Activated T-cell treated with anti-CD3 and anti-CD28 coated beads for 1 hour (primary cell): ENCODE measurements at places on chromosomes 11 and 22.

- no peak for DNase-seq
Measured at GRCh38 chr11:128747728-128748148, 53.9 kb downstream of the FLI1 start.

DNA sequence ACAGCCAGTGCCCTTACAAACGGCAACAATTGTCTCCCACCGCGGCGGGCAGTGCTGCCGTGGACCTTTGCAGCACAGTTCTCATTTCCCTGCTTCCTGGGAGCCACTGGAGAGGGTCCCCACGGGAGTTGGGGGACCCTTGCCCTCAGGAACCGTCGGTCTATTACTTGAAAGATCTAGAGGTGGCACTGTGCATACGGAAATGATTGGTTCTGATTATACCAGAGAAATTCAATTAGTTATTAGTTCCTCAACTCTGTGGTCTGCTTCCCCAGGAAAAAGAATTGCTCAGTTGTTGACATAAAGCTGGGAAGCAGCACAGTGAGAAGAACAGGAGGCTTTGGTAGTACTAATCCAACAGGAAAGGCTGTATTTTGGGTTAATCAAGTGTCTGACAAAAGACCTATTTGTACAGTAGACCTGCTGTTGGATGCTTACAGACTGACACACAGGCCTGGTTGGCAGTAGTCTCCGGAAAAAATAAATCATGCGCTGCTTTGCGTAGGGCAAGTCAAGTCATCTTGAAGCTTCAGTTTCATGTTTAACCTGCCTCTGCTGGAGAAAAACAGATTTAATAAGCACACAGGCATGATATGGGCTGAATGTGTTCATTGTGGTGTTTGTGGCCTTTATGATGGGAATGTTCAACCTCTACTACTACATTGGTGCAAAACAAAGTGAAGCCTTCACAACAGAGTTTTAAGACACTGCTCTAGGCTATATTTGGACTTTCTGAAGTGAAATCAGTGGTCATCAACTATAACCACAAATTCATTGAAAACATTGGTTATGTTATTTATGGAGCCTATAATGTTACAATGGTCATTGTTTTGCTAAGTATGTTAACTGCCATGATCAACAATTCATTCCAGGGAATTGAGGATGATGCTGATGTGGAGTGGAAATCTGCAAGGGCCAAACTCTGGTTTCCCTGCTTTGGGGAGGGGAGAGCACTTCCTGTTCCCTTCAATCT lies 54.6 kb upstream of the SC5D start:
- no peak for DNase-seq

- DNase-seq = no peak
Measured at GRCh38 chr11:833114-833791, 501 bp downstream of the CD151 start.

GRCh38 chr22:30600921-30601320 lies 6.1 kb upstream of the TCN2 start:
- no peak for DNase-seq

DNA sequence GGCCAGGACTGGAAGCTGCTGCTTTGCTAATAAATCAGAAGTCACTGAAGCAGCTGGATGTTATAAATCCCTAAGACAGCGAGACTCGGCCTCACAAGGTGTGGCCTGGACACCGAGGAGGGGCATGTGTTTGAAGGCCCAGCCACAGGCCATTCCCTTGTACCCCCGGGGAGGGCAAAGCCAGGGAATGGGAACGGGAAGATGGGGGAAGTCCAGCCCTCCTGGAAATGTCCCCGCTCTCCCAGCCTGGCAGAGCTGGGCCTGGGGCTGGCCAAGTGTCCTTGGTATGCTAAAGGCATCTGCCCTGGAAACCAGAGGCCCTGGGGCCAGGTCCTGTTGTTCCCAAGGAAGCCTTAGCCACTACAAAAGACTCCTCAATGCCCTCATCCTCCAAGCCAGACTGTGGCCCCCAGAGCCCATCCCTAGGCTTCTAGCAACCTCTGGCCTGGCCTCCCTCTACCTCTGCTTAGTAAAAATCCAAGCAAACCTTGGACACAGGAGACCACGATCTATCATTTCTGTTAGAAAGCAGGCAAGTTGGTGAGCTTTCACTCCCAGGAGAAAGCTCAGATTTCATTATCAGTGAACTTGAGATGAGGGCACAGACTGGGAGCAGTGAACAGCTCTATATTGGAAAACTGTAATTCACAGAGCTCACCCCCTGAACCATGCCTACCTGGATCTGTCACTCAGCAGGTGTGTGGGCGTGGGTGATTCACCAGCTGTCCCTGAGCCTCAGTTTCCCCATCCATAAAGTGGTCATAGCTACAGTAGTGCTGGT lies 11.0 kb downstream of the CHST1 start:
- no peak for DNase-seq

DNA sequence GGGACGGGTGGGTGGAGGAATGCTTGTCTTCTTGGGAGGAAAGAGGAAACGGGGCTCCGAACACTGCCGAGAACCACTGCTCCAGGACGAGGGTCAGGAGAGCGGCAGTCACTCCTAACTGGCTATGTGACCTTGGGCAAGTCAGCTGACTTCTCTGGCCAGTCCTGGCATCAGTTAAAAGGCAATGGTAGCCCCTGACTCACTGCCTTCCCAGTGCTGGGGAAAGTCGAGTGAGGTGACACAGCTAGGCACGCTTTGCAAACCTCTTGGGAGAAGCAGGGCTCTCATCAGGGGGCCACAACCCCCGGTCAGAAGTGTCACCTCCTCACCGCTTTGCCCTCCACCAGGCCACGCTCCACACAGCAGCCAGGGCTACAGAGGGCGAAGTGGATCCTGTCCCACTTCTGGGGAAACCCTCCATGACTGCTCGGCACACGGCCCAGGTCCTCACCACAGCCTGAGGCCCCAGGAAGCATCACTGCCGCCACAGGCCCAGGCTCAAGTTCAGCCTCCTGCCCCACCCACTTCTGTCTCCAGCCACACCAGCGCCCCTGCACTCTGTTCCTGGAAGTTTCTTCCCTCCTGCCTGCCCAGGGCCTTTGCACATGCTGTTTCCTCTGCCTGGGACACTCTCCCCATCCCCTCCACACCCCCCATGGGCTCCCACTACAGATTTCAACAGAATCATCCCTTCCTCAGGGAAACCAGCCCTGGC lies 16.3 kb downstream of the IL2RB start:
- DNase-seq = no peak

GRCh38 chr11:104333977-104334376 lies 170.0 kb upstream of the PDGFD start:
- DNase-seq = no peak

GRCh38 chr22:29722151-29722550 lies 2.3 kb downstream of the CABP7 start:
- no peak for DNase-seq

DNA sequence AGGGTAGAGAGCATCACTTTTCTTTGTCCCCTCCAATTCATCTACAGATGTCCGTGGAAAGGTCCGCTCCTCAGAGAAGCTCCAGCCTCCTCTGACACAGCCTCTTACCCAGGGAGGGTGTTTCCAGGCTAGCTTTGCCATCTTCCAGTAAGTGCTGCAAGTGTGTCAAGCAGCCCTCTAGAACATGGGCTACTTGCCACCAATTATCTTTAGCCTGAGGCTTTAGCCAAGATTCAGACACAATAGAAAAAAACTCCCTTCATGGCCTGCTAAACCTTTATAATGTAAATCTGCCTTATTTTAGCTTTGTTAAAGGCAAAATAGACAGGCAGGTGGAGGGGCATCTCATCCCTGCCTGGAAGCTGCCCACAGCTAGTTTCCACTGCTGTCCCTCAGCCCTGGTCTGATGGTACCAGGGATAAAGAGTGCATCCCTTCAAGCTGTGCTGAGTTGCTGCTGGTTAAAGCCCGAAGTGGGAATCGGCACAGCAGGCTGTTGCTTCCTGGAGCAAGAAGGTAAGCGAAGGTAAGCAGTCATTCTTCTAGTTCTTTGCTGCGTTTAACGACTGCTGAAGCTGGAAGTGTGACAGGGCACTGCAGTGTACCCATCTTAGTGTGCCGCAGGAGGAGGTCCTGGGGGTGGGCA lies 190.1 kb upstream of the E2F8 start:
- DNase-seq = no peak

GRCh38 chr22:50274311-50274710 lies 4.1 kb upstream of the MAPK11 start:
- no peak for DNase-seq

- no peak for DNase-seq
Measured at GRCh38 chr11:22203281-22203680, 10.4 kb downstream of the ANO5 start.

- no peak for DNase-seq
Measured at GRCh38 chr11:19683141-19683805, 29.4 kb upstream of the NAV2 start.

DNA sequence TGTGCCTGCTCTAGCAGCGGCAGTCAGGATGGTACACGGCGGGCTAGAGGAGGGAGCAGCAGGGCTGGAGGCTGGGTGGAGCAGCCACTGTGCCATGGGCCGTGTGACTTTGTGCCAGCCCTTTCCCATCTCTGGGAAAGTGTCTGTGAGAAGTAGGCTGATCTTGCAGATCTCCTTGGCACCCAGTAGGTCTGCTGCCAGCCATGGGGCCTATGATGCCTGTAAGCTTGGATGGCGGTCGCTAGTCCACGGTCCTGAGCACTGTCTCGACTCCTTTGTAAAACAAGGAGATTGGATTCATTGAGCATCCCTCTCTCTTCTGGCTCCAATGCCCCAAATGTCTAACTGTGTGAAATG lies 22.6 kb downstream of the AMPD3 start:
- DNase-seq = no peak

DNA sequence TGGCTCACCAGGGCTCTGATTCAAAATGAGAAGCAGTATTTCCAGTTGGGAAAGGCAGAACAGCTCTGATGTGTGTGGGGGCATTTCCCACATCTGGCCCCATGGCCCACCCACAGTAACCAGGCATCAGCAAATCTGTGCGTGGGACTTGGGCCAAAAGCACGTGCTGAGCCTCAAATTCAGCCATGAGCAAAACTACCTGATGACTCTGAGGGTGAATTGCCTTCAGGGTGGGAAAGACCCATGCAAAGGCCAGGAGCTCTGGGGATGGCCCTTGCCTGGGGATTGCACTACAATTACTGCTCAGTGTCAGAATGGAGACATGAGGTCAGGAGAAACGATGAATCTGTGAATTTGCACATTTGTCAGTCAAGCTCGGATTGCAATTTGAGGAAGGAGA lies 20.9 kb downstream of the TP53AIP1 start:
- no peak for DNase-seq

- DNase-seq = no peak
Measured at GRCh38 chr11:28251257-28251656, 143.1 kb downstream of the METTL15 start.

GRCh38 chr11:34356576-34356912 lies 1.3 kb downstream of the ABTB2 start:
- no peak for DNase-seq

GRCh38 chr22:22357024-22357883 lies 112.7 kb downstream of the VPREB1 start:
- DNase-seq = peak; percentile 69

- no peak for DNase-seq
Measured at GRCh38 chr11:119854521-119854920, 125.5 kb upstream of the NECTIN1 start.

GRCh38 chr11:45238724-45239123 lies 47.4 kb downstream of the SYT13 start:
- DNase-seq = no peak

GRCh38 chr11:70423523-70424505 lies 25.5 kb downstream of the CTTN start:
- no peak for DNase-seq

DNA sequence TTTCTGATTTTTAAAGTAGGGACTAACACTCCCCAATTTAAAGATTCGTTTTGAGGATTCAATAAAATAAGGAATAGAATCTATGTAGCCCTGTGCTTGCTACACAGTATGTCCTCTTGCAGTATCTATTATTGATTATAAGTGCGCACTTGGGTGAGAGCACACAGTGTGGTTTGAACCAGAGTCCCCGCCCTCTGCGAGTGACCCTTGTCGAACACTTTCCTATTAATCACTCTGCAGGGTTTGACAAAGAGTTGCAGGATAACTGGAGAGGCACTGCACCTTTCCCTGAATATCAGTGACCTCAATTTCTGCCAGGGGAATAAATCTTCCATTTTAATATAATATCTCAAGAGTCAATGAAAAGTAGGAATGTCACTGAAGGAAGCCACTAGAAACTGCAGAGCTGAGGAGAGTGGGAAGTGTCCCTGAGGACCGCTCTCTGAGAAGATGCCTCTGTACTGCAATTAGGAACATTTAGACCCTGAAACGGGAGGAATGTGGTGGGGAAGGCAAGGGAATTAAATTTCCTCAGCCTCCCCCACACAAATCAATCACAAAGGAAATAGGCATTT lies 182.2 kb downstream of the MAML2 start:
- no peak for DNase-seq

DNA sequence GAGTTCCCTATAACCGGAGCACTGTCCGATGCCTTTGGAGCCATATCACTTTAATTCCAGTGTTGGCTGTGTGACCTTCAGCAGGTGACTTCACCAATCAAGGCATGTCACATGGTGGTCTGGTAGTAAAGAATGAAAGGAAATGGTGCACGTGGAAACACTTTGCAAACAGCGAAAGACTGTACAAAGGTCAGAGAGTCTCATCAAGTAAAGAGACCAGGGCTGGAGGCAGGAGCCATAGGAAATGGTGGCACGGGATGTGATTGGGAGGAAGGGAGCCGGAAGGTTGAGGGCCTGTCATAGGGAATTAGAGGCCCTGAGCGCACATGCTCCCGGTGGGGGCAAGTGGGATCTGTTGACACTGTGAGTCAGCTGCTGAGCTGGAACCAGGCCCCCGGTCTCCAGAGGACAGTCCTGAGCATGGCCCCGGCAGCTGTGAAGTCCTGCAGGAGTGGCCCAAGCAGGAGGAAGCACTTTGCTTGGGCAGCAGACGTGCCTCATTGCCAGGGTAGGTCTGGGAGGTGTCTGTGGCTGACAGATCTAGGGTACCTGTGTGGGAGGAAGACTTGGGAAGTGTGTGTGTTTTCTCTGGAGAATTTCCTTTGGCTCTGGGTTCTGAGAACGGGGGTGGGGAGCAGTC lies 2.0 kb downstream of the DAGLA start:
- no peak for DNase-seq

- DNase-seq = no peak
Measured at GRCh38 chr22:31350410-31350863, 4.3 kb upstream of the PATZ1 start.

- no peak for DNase-seq
Measured at GRCh38 chr11:34299284-34299972, 58.4 kb downstream of the ABTB2 start.
